ENCODE measurements at places on chromosomes 13 and 19.

- no peak for DNase-seq
These were observed 204.2 kb downstream of the FGF9 start for GRCh38 chr13:21875116-21875515.

- DNase-seq, result no peak
These were observed 5.6 kb downstream of the LIPE start for GRCh38 chr19:42421591-42422031.

DNA sequence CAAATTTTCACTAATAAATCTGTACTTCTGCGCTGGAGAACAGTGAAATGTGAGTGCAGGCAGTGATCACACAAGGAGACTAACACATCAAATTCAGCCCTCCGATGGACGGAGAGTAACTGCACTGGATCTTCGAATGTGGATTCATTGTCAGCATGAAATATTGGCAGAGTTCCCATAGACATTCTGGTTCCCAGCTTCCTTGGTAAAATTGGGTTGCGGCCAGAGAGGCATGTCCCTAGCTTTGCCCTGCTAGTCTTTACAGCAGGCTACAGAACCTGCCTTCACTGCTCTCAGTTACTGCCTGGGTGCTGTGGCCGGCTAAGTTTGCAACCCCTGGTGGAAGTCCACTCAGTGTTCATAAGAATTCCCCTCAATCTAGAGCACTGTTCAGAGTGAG lies 32.3 kb upstream of the UQCRFS1 start:
- DNase-seq, result no peak

GRCh38 chr19:33241530-33242101 lies 16.0 kb upstream of the SLC7A10 start:
- no peak for DNase-seq

- DNase-seq, result no peak
These were observed 76.9 kb downstream of the FOXO1 start for GRCh38 chr13:40589285-40590109.

DNA sequence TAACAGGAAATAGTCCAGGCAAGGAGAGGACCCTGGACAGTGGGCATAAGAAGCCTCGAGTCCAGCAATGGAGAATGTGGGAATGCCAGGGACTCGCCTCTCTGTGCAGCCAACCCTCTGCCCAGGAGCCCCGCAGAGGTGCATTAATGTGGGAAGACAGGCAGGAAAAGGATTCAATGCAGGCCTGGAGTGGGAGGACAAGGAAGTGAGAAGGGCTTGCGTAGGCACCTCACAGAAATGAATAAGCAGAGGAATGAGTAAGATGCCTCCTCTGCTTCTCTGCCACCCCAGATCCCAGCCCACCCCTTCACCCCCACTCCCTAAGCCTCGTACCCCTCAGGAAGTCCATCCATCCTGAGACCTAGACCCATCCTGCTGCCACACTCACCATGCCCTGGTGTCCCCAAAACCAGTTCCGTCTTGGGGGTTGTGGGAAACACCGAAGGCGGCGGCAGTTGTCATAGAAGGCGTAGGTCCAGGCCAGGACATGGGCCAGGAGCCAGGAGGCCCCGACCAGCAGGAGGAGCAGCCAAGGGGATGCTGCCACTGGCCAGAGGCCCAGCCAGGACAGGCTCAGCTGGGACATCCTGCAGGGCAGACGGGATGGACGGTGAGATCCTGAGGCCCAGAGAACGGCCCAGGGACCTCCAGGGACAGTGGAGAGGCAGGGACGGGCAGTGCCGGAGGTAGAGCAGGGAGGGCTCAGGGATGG lies 692 bp downstream of the CYP4F2 start:
- no peak for DNase-seq

Measured in COR-L47 (cell line).